ENCODE measurements at places on chromosomes 2 and 18. TPM values are rescaled to one million over a fixed set of nuclear protein-coding genes. Genes with fewer than 3 reads are reported as not detected.

Gene FSIP2
- total RNA-seq: 0.06 TPM

Gene CHN1
- total RNA-seq: 4.4 TPM

Gene BOLA3
- total RNA-seq: 34.3 TPM

Gene SCN3A
- 0.13 TPM for total RNA-seq

Gene AQP12A
- total RNA-seq: not detected

Gene SKOR2
- total RNA-seq: not detected

Gene DAPL1
- not detected for total RNA-seq

Gene DSEL
- 52.3 TPM for total RNA-seq

Gene TOGARAM2
- under 0.01 TPM for total RNA-seq

Gene MC5R
- not detected for total RNA-seq

Gene EDAR
- not detected for total RNA-seq

Gene SPDYA
- 0.79 TPM for total RNA-seq

Gene ZSWIM2
- total RNA-seq: not detected

Gene CDKL4
- total RNA-seq: 1.7 TPM

Gene SMCHD1
- total RNA-seq: 77.3 TPM

Gene GAL3ST2
- not detected for total RNA-seq

Gene G6PC2
- not detected for total RNA-seq
